ENCODE measurements at places on chromosomes 2 and 18.

GRCh38 chr18:26406324-26406723 is 142.0 kb downstream of the KCTD1 start:
- no peak for DNase-seq

GRCh38 chr2:86519349-86519748 is 43.9 kb downstream of the CHMP3 start:
- DNase-seq: no peak

- DNase-seq: peak; percentile 92
Measured at GRCh38 chr2:212451786-212452231, 86.8 kb downstream of the ERBB4 start.

GRCh38 chr2:85978883-85979780 is 90.3 kb upstream of the ST3GAL5 start:
- no peak for DNase-seq

DNA sequence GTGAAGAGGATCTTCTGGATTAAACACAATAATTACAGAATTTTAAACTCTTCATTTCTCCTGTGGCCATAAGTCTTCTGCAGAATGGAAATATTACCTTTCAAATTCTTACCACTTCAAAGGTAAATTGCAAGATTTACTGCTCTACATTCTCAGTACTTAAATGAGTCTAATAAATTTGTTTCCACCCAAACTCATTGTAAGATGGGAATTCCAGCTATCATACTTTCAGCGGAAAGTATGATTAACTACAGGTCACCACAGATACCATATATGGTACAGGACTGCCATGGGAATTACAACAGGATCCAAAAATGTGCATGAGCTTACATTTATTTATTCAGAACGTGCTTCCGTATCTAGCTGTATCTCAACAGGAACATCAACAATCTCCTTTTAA is 3.1 kb downstream of the DSC3 start:
- DNase-seq: no peak

DNA sequence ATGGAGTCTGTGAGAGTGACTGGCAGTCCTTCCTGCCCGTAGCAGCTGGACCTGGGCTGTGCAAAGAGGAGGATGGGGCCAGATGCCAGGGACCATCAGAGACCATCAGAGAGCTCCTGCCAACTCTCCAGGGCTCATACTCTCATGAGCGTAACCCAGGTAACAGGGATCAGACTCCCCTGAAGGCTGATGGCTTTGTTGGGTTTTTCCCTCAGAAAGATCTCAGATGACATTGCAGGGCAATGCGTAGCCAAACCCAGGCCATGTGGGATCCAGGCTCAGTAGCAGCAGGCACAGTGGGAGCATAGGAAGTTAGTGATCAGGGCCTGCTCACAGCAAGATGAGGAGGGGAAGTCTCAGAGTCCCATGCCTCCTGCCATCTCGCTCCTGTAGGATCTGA is 218.0 kb downstream of the LOXHD1 start:
- DNase-seq: no peak

DNA sequence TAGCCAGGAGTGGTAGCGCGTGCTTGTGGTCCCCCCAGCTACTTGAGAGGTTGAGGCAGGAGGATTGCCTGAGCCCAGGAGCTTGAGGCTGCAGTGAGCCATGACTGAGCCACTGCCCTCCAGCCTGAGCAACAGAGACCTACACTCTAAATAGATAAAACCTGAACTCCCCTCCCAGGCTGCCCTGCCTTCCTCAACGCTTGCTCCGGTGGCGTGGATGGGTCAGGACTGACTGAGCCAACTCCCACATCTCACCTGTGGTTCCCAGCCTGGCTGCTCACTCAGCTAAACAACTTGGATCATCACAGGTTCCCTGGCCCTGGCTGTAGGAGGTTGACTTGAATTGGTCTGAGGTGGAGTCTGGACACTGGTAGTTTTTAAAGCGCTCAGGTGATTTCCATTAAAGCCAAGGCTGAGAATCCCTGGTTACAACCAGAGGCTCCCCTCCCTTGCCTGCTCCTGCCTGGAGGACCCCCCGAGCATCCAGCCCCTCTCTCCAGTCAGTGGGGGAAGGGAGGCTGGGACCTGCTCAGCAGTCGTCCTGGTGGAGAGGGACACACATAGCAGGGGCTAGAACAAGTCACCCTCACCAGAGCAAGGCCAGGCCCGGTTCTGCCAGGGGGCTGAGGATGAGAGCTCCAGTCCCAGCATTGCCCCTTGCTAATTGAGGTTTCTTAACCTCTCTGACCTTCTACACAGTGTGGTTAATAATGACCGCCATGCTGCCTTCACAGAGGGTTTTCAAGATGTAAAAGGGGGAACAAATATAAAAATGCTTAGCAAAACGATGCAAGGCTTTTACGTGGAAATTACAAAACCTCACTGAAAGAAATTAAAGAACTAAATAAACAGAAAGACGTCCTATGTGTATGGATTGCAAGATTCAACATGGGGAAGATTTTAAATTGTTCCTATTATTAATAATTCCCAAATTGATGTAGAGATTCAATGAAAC is 46.9 kb upstream of the TAF1B start:
- no peak for DNase-seq

DNA sequence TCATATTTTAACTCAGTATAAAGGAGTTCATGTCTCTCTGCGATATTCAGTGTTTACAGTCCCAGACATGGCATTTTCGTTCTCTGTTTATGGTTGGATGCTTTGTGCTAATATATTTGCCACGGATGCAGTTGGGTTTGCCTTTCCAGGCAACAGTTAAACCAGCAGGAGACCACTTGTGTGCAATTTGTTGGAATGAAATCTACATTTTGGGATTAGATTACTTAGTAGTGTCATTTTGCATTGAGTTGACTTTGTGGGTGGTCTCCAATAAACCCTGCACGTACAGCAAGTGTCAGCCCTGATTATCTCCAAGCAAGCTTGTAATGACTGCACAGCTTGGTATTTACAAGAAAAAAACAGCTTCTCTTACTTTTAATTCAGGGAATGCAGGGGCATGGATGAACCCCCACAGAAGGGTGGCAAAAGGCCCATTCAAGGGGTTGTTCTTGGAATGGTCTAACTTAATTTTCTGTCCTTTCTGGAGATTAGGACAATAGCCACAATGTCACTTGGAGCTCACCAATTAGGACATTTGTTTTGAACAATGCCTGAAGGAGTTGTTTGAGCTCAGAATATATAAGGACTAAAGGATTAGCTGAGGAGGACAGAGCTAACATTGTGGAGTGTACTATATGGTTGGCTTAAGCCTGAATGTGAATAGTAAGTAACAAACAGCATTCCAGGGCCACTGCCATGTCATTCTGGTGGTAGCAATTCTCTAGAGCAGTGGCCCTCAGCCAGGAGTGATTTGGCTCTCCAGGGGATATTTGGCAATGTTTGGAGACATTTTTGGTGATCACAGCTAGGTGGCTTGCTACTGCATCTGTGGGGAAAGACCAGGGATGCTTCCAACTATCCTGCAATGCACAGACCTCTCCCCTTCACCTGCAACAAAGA is 121.5 kb downstream of the SLC4A3 start:
- no peak for DNase-seq

DNA sequence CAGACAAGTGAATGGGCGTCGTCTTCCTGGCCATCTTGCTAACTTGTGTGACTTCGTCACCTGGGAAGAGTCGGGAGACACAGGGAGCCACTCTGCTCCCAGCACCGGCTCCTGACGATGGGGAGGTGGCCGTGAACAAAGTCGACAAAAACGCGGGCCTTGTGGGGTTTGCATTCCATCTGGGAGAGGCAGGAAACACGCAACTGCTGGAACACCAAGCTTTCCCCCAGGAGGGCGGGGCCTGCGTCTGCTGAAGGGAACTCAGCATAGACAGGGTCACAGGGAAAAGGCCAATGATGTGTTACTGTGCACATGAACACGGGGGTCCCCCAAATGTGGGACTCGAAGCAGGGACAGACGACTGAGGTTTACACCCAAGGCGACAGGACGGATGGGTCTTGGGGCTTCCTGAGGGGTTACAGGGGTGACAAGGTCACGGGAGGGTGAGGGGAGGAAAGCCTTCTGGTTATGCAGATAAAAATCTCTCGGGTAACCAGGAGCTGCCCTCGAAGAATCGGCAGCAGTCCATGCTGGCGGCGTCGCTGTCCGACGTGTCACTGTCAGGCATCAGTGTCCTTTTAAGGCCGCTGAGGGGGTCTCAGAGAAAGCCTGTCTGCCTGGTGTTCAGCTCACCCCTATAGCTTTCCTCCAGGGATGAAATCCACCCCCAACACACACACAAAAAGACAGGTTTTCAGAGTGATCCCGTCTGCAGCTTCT is 28.2 kb upstream of the PRLH start:
- DNase-seq: no peak

GRCh38 chr2:85430752-85431569 is 12.4 kb downstream of the SH2D6 start:
- no peak for DNase-seq

DNA sequence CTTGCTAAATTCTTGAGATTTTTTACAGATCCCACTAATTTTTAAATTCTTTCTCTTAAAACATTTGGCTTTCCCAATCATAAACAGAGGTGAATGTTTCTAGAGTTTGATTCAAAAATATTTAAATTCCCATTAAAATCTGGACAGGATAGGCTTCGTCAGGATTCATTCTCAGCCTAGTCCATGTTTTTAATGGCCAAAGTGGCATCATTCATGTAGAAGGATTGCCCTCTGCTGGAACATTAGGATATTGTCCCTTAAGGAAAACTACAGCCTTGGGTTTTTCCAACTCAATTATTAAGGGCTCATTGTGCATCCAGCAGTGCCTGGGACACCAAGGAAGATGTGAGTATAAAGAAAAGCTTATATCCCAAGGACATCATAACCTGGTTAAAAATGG is 71.7 kb downstream of the TPGS2 start:
- peak; percentile 59 for DNase-seq

DNA sequence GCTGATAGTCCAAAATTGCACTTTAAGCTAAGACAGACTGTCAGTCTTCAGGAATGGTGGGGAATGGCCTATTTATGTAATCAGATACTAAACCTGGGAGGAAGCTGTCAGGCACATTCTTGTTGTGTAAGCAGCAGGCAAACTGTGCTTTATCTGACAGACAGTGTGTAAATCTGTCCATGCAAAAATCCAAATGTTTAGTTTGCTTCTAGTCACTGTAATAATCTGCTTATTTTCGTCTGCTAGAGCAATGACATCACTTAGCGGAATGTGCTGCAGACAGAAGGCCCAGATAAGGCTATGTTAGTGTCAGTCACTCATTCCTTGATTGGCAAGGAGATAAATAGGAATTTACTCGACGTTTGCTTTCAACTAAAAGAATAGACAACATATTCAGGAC is 263.5 kb downstream of the ZNF407 start:
- DNase-seq: no peak

- DNase-seq: no peak
Measured at GRCh38 chr2:34738691-34739090, 1139.6 kb upstream of the FAM98A start.

- DNase-seq: no peak
Measured at GRCh38 chr2:86223140-86223926, 24.1 kb downstream of the MRPL35 start.

DNA sequence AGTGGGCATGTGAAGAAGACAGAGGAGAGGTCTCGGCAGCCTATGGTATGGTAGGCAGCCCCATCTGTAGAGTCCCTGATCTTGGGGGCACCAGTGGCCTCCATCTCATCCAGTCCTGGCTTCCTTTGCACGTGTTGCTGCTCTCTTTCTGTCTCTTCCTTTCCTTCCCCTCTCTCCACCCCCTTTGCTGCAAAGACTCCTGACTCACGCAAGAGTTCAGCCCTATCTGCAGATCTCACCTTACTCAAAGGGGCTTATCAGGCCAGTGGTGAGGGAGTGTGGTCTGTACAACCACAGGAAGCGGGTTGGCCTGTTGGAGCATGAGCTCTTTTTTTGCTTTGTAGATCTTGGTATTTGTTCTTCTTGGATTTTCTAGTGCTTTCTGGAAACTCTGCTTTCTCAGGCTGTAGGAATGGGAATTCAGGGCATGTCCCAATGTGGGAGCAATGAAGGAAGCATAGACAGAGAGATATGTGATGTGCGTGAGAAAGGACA is 14.6 kb upstream of the NT5DC4 start:
- peak; percentile 28 for DNase-seq

DNA sequence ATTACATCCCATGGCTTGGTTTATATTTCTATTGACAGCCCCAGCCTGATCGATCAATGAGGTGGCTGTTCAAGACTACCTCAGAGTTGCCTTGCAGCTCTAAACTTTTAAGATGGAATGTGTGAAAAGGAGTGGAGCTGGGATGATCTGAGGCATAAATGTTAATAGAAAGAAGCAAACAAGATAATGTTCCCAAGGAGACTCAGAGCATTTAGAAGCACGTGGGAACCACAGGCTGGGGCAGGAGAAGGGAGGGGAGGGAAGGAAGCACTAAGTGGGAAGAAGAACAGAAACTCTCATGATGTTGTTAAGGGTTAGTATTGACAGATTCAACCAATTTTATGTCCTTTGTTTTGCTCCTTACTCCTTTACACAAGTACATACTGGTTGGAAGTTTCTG is 28.8 kb upstream of the LRATD1 start:
- no peak for DNase-seq

- no peak for DNase-seq
Measured at GRCh38 chr2:8003462-8004075, 678.3 kb upstream of the ID2 start.

GRCh38 chr18:3248062-3248657 is 559 bp downstream of the MYL12A start:
- DNase-seq: no peak

GRCh38 chr2:110113961-110114591 is 1.5 kb downstream of the MALL start:
- peak; percentile 41 for DNase-seq

- no peak for DNase-seq
Measured at GRCh38 chr2:217090024-217090473, 230.2 kb upstream of the TNP1 start.

- peak; percentile 95 for DNase-seq
Measured at GRCh38 chr18:45402485-45403056, 212.7 kb upstream of the SLC14A2 start.

DNA sequence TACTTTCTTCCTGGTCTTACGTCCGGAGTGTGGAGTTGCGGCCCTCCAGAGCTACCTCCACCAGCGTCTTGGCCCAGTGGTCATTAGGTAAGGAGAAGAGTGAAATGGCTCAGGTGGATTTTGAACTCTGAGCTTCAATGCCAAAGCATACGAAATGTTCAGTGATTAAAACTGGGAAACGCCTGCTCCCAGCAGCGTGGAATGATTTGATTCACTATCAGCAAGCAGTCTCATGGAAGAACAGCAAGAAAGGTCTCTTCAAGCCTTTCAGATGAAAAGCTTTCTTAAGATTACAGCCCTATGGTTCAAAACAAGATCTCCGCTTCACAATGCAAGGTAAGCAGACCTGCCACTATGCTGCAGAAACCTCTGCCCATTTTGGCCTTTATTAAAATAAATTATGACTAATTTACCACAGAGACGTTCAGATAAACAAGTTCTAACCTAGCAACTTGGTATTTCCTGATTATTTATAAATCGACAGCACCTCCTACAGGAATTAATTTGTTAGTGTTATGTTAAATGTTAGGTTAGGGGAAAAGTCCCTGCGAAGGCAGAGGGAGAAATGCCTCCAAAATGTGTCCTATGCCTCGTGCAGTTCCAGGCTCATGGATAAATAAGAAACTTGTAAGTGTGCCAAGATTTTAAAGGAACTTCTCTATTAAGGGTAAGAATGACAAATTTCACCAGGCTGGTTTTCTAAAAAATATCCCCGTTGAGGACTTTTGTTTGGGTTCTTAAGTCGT is 10.1 kb downstream of the SP9 start:
- peak; percentile 63 for DNase-seq

- no peak for DNase-seq
Measured at GRCh38 chr18:75139226-75139911, 69.6 kb downstream of the PTGR3 start.

GRCh38 chr18:4283746-4284291 is 171.3 kb downstream of the DLGAP1 start:
- DNase-seq: no peak
